ENCODE measurements at places on chromosomes 3 and 15. TPM values are rescaled to one million over a fixed set of nuclear protein-coding genes. Genes with fewer than 3 reads are reported as not detected.

- no peak for DNase-seq
- H3K27ac ChIP-seq = no peak overlapping the region
- H3K4me1 ChIP-seq = peaks cover 15% of the 10 kb centered on the region
- no peak overlapping the region for H3K4me3 ChIP-seq
- H3K36me3 ChIP-seq = no peaks in the 10 kb centered on the region
- H3K27me3 ChIP-seq = no peaks in the 10 kb centered on the region
Observed at GRCh38 chr15:67570875-67571647, 28.6 kb downstream of the MAP2K5 start.

- no peaks in the 10 kb centered on the region for H3K36me3 ChIP-seq
- no peak for DNase-seq
- peak overlapping the region; percentile 80 for H3K4me3 ChIP-seq
- peaks cover 31% of the 10 kb centered on the region for H3K4me1 ChIP-seq
Observed at GRCh38 chr3:107988460-107989175, 102.2 kb downstream of the CD47 start.

DNA sequence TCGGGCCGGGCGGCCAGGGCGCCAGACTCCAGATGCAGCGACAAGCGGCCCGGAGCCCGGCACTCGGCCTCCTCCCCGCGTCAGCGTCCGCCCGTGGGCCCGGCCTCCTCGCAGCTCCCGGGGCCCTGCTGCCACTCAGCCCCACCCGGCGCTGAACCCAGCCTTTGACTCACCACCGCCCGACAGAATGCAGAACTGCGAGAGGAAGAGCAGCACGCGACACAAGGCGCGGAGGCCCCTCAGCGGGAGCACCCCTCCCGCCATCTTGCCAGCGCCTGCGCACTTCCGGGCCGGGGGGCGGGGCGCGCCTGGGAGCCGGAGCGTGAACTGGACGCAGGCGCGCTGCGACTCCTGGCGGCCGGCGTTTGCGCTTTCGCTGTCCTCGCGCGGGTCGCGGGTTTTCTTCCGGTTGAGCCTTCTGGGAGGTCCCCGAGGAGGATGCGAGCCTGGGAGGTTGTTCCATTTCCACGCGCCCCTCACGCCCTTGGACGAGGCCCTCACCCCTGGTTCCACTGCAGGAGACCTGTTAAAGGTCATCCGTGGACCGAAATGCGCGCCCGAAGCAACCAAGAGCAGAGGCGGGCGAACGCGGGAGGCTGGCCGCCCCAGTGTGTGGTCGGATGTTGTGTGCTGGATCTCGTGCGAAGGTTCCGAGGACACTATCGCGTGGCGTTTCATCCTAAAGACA is at the start of gene TM2D3:
TM2D3 (minus strand) TSS at position 284 of the 688 bp plus-strand sequence; CDS start at position 264, 20 bp downstream.
- peak within 1 kb of the TSS; percentile 97 for H3K27ac ChIP-seq
- peak within 1 kb of the TSS; percentile 93 for H3K4me3 ChIP-seq
- H3K36me3 ChIP-seq = no peaks in the 10 kb centered on the region
- peak; percentile 98 for DNase-seq
- H3K4me1 ChIP-seq = peaks cover 13% of the 10 kb centered on the region

GRCh38 chr3:279325-279724 is 82.8 kb downstream of the CHL1 start:
- H3K4me1 ChIP-seq = no peaks in the 10 kb centered on the region
- no peaks in the 10 kb centered on the region for H3K36me3 ChIP-seq
- H3K4me3 ChIP-seq = no peak overlapping the region
- DNase-seq = no peak
- H3K27me3 ChIP-seq = no peaks in the 10 kb centered on the region

GRCh38 chr15:38898236-38898635 is 333.6 kb upstream of the RASGRP1 start:
- peaks cover 22% of the 10 kb centered on the region for H3K27me3 ChIP-seq
- H3K27ac ChIP-seq = no peak overlapping the region
- H3K4me1 ChIP-seq = no peaks in the 10 kb centered on the region
- H3K4me3 ChIP-seq = no peak overlapping the region
- no peak for DNase-seq
- H3K36me3 ChIP-seq = peaks cover 3% of the 10 kb centered on the region

DNA sequence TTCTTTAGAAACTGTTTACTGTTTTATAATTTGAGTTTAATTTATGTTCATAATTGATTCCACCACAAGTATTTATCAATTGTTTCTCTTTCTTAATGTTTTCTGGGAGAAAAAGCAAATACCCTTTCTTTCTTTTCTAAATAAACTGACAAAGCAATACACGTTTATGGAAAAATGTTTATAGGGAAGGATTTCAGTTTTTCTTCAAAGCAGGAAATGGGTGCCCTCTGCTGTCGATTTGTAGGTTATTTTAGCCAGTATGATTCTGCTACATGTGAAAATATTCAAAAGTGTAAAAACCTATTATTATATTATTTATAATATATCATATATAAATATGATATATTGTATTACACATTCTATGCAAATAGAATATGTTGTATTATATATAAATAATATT is 921.0 kb upstream of the ROBO1 start:
- no peaks in the 10 kb centered on the region for H3K27me3 ChIP-seq
- no peaks in the 10 kb centered on the region for H3K36me3 ChIP-seq
- H3K4me1 ChIP-seq = no peaks in the 10 kb centered on the region
- DNase-seq = no peak
- no peak overlapping the region for H3K27ac ChIP-seq

DNA sequence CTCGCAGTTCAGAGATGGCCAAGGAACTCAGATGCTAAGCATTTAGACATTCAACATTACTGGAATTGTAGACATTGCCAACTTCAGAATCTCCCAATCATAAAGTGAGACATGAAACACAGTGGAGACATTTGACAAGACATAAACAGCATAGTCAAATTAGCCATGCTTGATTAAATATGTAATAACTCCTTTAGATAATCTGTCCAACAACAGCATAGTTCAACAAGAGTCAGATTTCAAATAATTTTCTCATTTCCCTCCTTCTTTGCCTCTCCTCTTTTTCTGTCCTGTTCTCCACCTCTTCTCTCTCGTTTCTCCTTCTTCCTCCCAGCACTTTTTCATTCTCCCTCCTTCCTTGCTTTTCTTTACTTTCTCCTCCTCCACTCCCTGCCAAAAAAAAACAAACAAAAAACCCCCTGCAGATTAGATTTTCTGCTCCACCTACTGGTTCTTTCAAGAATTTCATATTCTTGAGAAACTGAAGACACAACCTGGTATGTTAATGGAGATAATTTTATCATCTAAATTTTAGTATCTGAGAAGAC is 20.2 kb downstream of the CPOX start:
- H3K4me1 ChIP-seq = peaks cover 25% of the 10 kb centered on the region
- DNase-seq = no peak

- H3K4me3 ChIP-seq = no peak overlapping the region
- no peaks in the 10 kb centered on the region for H3K36me3 ChIP-seq
- no peaks in the 10 kb centered on the region for H3K27me3 ChIP-seq
Observed at GRCh38 chr3:104474011-104474410, 892.7 kb upstream of the ALCAM start.

GRCh38 chr15:39110746-39111145 is 470.1 kb upstream of the THBS1 start:
- no peak for DNase-seq
- peaks cover 11% of the 10 kb centered on the region for H3K27me3 ChIP-seq
- H3K27ac ChIP-seq = no peak overlapping the region

DNA sequence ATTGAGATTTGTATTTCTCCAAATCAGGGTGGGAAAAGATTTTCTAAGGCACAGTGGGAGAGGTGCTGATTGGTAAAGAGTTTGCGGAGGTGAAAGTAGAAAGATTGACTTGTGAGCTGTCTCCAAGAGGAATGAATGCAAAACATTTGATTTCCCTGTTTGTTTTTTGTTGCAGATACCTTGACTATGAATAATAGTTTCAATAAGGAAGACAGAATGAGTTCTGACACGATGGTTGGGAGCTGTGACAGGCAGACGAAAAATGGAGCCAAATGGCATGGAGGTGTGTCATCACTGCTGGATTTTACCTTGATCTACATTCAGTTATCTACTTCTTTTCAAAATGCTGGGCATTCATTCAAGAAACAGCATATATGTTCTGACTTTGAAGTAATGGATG is 145.1 kb downstream of the NFKBIZ start:
- DNase-seq = no peak
- H3K27ac ChIP-seq = no peak overlapping the region

DNA sequence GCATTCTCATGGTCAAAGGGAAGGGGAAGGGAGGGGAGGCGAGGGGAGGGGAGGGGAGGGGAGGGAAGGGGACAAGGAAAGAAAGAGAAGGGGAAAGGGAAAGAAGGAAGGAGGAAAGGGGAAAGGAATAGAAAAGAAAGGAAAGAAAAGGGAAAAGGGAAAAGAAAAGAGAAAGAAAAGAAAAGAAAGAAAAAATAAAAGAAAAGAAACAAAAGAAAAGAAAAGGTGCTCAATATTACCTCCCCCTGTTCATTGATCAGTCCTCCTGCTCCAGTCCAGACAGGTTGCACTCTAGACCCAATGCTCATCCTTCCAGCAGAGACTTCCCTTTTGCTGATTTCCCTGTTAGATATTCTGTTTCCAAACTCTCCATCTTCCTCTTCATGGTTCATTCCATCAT is 18.0 kb upstream of the OR5K3 start:
- no peak overlapping the region for H3K4me3 ChIP-seq
- H3K27ac ChIP-seq = no peak overlapping the region
- DNase-seq = no peak
- peaks cover 3% of the 10 kb centered on the region for H3K4me1 ChIP-seq
- H3K36me3 ChIP-seq = peaks cover under 1% of the 10 kb centered on the region
- peaks cover 14% of the 10 kb centered on the region for H3K27me3 ChIP-seq

- no peaks in the 10 kb centered on the region for H3K4me1 ChIP-seq
- DNase-seq = no peak
- peaks cover 26% of the 10 kb centered on the region for H3K27me3 ChIP-seq
- no peak overlapping the region for H3K27ac ChIP-seq
Observed at GRCh38 chr3:38984110-38984509, 67.6 kb downstream of the SCN11A start.

The NANOGP8 gene
- total RNA-seq = not detected

The ERICH6 gene
- total RNA-seq = 0.92 TPM

The GHSR gene
- total RNA-seq = not detected

The IGDCC3 gene
- not detected for total RNA-seq

The ISL2 gene
- total RNA-seq = not detected

The LRRC49 gene
- 5.2 TPM for total RNA-seq
